Forelimb muscle (tissue), 1 donor: ENCODE measurements at places on chromosomes 2 and 18. TPM values are rescaled to one million over a fixed set of nuclear protein-coding genes. Genes with fewer than 3 reads are reported as not detected.

TMEM163 gene
- polyA plus RNA-seq, result 0.86 TPM

MREG gene
- 2.5 TPM for polyA plus RNA-seq

PDE1A gene
- 8.0 TPM for polyA plus RNA-seq

TXNDC2 gene
- 0.05 TPM for polyA plus RNA-seq

COL6A3 gene
- 178 TPM for polyA plus RNA-seq

BOLL gene
- polyA plus RNA-seq, result 1.6 TPM

MARCO gene
- 1.4 TPM for polyA plus RNA-seq

SIX3 gene
- not detected for polyA plus RNA-seq

LCT gene
- not detected for polyA plus RNA-seq

GRB14 gene
- 1.3 TPM for polyA plus RNA-seq

GAL3ST2 gene
- polyA plus RNA-seq, result 0.20 TPM

UBXN4 gene
- polyA plus RNA-seq, result 68.6 TPM

NETO1 gene
- polyA plus RNA-seq, result not detected

DNAJC5G gene
- polyA plus RNA-seq, result 0.24 TPM

COL3A1 gene
- polyA plus RNA-seq, result 5,317 TPM

NLRC4 gene
- 0.85 TPM for polyA plus RNA-seq

TRIM43 gene
- polyA plus RNA-seq, result not detected
